ENCODE measurements at places on chromosomes 11 and 22. TPM values are rescaled to one million over a fixed set of nuclear protein-coding genes. Genes with fewer than 3 reads are reported as not detected.

DNA sequence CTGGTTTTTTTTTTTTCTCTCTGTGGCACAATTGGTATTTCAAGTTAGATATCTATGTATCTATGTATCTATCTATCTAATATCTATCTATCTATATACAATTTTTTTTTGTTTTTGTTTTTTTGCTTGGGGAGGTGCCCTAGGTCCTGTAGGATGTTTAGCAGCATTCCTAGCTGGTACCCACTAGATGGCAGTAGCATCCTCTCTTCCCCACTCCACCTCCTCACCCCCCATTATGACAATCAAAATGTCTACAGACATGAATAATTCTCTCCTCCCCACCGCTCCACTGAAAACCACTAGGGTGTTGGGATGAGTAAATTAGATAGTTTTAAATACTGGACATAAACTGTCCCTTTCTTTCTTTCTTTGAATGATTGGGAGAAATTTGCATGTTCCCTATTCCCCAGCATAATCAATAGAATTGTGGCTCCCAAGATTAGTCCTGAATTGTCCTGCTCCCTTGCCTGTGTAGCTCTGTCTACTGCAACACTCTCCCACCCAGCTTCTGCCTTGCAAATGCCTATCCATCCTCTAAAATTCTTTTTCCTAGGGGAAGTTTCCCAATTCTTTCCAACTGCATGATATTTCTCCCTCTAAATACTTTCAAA lies 1152.4 kb downstream of the LRRC4C start:
- DNase-seq: no peak
- H3K4me3 ChIP-seq: no peak overlapping the region
- no peaks in the 10 kb centered on the region for H3K36me3 ChIP-seq
- no peak overlapping the region for H3K27ac ChIP-seq

DNA sequence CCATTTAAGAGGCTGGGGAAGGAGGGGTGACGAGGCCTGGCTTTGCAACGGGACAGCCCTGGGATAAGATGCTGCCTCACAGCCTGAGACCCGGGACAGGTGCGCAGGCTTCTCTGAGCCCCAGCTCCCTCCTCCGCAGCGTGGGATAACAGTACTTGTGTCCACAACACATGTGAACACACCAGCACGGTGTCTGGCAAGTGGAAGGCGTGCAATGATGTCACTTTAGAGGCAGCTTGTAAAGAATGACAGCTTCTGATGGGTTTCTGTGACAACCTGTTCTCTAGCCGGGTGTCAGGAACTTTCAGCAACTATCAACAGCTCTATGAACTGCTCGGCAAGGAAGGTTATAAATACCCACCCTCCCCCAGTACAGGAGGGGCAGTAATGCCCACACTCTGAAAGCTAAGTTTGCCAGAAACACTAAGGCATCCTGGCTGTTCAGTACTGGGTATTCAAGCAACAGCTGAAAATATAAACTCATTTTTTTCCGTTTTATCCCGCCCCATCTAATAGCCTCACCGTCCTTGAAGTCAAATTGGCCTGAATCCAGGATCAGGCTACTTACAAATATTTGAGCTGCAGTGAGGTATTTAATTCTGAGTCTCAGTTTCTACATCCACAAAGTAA lies 59.7 kb downstream of the MYH9 start:
- H3K4me3 ChIP-seq: peak overlapping the region; percentile 58
- peak overlapping the region; percentile 100 for H3K27ac ChIP-seq
- DNase-seq: no peak
- H3K4me1 ChIP-seq: peaks cover 98% of the 10 kb centered on the region
- H3K36me3 ChIP-seq: peaks cover 37% of the 10 kb centered on the region

DNA sequence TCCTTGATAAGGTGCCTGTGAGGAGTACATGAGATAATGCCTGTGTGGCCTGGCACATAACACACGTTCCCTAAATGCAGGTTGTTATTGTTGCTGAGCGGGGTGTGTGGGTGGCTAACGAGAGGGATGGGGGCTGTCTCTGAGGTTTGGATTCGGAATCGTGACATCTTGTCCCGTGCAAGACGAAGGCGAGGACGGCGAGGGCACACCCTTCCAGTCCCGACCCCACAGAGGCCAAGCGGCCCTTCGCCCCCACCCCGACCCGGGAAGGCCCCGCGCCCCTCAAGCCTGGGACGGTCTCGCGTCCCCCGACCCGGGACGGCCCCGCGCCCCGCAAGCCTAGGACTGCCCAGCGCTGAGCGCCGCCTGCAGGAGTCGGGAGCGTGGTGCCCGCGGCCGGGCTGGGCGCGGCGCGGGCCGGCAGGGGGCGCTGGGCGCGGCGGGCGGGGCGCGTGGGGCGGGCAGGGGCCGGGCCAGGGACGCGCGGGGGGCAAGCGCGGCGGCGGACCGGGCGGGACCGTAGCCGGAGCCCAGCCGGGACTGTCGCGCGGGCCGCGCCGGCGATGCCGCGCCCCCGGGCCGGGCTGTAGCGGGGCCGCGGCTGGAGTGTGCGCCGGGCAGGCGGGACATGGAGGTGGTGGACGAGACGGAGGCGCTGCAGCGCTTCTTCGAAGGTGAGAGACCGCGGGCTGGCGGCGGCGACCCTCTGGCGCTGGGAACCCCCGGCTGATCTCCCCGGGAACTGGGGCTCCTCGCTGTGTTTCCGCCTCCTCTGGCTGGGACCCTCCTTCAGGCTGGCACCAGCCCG lies at the start of gene MYRF:
MYRF (plus strand) TSS at position 520 of the 808 bp plus-strand sequence; CDS start at position 629, 109 bp downstream.
- peaks cover 23% of the 10 kb centered on the region for H3K4me1 ChIP-seq
- DNase-seq: peak; percentile 89
- H3K36me3 ChIP-seq: no peaks in the 10 kb centered on the region
- H3K4me3 ChIP-seq: peak within 1 kb of the TSS; percentile 66
- H3K27ac ChIP-seq: no peak within 1 kb of the TSS

- peaks cover 2% of the 10 kb centered on the region for H3K27me3 ChIP-seq
- H3K4me3 ChIP-seq: no peak overlapping the region
- H3K27ac ChIP-seq: no peak overlapping the region
- no peak for DNase-seq
- no peaks in the 10 kb centered on the region for H3K4me1 ChIP-seq
These were observed 118.6 kb downstream of the KCNQ1 start for GRCh38 chr11:2563213-2564007.

GRCh38 chr11:114218508-114218907 lies 77.7 kb upstream of the NNMT start:
- H3K4me1 ChIP-seq: peaks cover 7% of the 10 kb centered on the region
- no peak for DNase-seq
- H3K36me3 ChIP-seq: peaks cover 9% of the 10 kb centered on the region
- H3K27me3 ChIP-seq: peaks cover 23% of the 10 kb centered on the region
- no peak overlapping the region for H3K4me3 ChIP-seq
- H3K27ac ChIP-seq: no peak overlapping the region

Gene PRR33
- total RNA-seq: not detected

All from osteocyte (in vitro differentiated cells).